ENCODE measurements at places on chromosomes 3 and 15.

GRCh38 chr3:102017784-102018183, 168.5 kb downstream of the NFKBIZ start:
- no peak for DNase-seq

- DNase-seq, result no peak
These were observed 24.8 kb upstream of the MBNL1 start for GRCh38 chr3:152243721-152244516.

DNA sequence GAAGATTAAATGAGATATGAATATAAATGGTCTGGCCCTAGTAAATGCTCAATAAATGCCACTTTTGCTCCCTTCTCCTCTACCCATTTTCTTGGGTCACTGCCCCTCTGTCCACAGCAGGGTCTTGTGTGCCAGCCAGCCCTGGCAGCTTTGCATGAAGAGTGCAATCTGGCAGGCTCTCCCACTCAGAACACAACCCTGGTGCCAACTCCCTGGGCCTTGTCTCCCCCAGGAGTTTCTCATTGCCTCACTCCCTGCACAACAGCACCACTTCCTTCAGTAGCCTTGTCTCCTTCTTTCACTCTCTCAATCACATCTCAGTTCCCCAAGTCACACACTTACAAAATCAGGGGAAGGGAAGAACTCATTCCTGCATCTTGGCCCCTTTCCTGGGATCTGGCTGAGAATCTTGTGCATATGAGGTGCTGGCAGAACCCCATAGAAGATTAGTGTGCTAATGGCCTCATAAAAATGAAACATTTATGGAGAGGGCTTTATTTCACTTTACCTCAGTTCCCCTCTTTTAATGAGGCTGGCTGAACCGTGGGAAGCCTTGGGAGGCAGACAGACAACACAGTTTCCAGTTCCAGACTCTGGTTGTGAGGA, 445.9 kb upstream of the PROK2 start:
- no peak for DNase-seq

DNA sequence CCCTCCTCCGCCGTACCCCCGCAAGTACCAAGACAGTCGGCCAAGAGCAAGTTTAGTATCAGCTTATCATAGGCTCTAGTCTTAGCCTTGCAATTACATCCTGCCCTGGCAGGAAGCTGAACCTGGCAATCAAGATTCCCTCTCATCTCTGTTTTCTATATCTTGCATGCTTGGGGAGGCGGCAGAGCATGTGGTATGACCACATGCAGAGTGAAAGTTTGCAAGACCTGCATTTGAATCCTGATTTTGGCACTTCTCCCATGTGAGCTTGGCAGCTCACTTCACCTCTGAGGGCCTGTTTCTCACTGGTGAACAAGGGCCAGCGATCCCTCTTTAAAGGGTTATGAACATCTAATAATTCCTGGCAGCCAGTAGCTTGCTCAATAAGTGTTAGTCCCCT, 106.1 kb upstream of the FRMD4B start:
- DNase-seq, result no peak

DNA sequence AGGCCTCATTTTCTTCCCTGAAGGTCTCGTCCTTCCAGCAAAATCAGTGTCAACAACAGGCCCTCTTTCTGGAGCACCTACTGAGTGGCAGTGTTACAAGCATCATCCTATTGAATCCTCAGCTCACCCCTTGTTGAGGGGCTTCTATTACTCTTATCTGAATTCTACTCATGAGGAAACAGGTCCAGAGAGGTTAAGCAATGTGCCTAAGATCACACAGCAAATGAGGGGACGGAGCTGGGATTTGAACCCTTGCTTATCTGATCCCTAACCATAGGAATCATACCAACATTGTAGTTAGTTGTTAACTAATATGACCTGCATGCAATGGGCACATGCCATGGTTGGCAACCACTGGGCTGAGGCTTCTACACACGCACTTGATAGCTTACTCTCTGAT, 63.0 kb downstream of the SLC6A6 start:
- DNase-seq, result no peak

DNA sequence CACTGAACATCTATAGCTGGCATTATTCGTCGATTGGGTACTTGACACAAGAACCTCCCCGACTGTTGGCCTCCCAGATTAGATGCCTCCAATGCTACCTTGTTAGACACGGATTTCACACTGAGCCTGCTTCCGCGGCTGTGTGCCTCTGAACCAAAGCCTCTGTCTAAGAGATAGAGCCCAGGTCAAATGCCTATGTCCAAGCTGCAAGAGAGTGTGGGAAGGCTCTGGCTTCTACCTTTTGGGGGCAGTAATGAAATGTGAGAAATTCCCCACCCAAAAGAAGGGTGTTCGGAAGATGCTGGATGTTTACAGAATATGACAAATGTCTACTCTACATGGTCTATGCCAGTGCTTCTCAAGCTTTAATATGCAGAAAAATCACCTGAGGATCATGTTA, 2.0 kb upstream of the RPUSD2 start:
- no peak for DNase-seq

GRCh38 chr15:86623236-86623635, 543.6 kb downstream of the AGBL1 start:
- DNase-seq, result no peak

- no peak for DNase-seq
These were observed 34.1 kb downstream of the EPHB3 start for GRCh38 chr3:184595726-184596125.

DNA sequence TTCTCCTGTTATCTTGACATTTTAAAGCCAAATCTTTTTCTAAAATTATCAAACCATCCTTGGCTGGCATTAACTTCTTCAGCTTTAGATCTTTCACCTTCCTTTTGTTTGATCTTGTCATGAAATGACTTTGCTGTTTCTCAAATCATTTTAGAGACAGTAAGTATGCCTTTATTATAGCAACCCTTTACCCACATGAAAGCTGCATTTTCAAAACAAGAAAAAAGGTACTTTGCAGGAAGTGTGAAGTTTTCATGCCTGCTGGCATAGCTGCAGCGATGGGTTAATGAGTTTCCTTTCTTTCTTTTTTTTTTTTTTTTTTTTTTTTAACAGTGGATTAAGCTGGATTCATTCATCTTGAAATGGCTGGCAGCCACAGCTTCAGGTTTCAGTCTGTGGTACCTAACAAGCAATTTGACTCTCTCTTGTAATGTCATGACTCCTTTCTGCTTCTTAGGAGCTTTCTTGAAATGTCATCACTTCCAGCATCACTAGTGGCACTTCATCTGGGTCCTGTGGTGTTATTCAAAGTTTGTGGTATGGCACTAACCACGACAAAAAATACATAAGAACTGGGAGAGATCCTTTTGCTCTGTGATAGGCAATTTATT, 18.8 kb downstream of the SLC25A26 start:
- no peak for DNase-seq

DNA sequence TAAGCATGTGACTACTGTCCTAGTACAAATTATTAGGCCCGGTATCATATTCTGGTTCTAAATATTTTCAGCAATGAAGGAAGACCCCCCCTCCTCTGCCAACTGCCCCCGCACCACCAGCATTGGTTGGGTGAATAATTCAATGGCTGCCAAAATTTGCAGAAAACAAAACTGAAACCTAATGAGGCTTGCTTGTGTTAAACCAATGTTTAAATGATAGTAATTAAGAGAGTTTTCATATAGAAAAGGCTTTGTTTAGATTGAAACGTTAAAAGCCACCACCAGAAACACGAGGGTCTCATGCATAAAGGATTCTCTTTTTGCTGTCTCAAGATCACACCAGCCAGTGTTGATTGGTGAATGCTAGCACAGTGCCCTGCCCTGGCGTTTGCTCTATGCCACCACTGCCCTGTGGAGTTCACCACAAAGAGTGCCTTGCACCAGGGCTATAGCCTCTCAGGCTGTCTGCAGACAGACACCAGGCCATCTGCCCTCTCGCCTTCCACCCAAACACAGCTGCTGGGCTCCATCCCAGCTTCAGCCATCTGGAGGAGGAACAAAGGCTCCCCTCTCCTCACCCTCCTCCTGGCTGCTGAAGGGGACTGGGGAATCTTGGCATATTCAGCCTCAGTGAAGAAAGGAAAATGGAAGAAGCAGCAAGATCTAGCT, 200.3 kb upstream of the PFN2 start:
- DNase-seq, result no peak

GRCh38 chr3:103924544-103924943, 1442.2 kb upstream of the ALCAM start:
- no peak for DNase-seq

DNA sequence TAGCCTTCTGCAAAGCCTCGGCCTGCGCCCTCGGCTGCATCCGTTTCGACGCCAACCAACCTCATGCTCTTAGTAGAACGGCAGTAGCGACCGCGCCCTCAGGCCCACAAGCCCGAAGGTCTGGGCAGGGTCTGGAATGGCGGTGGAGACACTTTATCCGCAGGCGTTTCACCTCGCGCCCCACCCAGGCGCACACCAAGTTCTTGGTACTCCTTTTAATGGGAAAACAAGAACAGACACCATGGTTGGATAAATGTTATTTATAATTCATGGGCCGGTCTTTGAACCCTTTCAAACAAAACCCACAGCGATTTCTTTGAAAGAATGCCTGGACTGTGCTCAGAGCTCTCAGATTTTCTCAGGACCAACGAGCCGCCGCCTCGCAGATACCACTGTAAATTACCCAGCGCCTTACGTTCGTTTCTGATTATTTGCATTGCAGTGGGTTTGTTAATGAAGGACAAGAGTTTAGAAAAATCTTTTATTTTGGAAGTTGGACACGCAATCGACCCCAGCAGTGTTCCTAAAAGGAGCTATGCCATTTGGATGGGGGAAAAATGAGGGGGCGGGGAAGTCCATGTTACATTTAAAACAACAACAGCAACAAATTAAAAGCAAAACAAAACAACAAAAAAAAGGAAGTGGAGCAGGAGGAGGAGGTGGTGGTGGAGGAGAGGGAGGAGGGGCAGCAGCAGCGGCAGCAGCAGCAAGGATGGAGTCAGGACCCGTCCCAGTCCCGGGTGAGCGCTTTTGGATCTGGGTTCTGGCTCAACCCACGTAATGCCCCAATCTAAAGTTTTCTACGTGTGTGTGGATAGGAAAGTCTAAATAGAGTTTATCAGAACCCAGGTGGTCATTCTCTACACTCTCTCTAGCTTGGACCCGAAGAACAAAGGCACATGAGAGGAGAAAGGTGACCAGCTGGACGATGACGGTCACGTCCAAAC, 993 bp upstream of the ISL2 start:
- DNase-seq, result no peak

GRCh38 chr15:79357566-79357965, 46.7 kb downstream of the TMED3 start:
- DNase-seq, result no peak

DNA sequence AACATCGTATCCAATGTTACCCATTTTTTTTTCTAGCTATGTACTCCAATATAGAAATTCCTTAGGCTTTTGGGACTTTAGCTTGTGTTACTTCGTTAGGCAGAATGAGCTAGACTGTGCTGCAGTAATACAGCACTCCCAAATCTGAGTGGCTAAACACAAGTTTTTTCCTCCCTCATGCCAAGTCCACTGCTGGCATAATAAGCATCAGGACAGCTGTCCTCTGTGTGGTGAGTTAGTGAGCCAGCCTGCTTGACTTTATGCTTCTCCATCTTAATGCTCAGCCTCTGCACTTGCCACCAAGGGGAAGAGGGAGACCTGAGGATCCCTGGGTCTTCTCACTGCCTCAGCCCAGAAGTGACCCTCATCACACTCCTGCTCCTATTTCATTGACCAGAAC, 18.2 kb upstream of the ACOX2 start:
- no peak for DNase-seq

DNA sequence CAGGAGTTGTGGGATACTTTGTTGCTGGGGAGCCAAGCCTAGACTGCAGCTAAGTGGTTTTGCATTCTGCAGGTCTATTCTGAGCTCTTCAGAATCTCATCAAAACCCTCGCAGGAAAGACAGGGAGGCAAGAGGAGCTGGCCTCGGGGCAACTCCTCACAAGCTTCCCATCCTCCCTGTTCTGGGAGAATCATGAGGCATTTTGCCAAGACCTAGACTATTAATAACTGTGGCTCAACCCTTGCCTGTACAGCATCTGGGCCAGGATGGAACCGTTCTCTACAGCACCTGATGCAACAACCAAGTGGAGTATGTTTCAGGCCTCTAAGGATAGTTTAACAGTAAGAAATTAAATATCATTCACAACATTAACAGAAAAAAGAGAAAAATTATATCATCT, 20.2 kb upstream of the SLC6A20 start:
- DNase-seq, result no peak

DNA sequence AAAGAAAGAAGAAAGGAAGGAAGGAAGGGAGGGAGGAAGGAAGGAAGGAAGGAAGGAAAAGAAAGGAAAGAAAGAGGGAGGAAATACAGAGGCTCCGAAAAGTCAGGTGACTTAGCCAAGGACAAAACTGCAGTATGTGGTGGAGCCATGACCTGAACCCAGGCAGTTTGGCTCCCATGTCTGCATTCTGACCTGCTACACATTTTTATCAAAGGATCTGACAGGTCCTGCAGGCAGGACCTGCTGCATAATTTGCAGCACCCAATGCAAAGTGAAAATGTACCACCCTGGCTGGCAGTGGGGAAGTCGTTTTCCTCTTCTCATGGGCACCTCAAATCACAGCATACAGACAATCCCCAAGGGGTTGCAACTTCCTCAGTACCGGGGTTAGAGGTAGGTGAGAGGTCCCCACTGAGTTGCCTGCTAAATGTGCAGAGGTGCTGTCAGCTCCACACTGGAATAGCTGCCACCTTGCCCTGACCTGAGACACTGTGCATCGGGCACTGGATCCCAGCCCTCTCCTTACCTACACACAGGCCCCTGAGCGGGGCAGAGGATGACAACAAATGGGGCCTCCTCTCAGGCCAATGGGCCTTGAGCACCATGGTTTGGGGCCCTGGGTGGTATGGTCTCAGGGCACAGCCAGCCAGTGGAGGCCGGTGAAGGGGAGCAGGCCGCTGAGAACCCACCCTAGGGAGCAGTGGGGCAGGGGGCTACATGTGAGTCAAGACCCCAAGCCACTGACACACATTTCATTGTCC, 175.1 kb downstream of the SHQ1 start:
- no peak for DNase-seq

DNA sequence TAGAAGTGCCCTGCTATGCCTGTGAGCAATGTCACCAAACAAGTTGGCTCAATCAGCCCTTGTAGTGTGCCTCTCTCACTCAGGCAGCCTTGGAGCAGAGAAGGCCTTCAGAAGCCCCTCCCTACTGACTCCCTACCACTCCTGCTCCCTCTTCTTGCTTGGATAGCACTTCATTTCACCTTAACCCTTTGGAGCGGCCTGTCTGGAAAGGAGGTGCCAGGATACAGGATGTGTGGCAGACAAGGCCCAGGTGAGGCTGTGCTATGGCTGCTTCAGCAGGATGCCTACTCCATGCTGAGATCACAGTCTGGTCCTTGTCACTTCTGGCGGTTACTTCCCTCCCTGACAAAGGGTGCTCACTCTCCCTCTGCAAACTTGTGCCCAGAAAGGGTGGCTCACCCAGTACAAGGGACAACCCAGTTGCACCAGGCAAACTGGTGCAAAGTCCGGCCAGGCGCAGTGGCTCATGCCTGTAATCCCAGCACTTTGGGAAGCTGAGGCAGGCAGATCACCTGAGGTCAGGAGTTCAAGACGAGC, 1.1 kb downstream of the MON1A start:
- DNase-seq, result no peak

GRCh38 chr3:57974796-57975388, 33.3 kb upstream of the FLNB start:
- DNase-seq, result no peak

- no peak for DNase-seq
These were observed 248.8 kb upstream of the TPM1 start for GRCh38 chr15:62793752-62794144.

All from NCI-H187 (cell line).